Activated CD4-positive, alpha-beta memory T cell treated with anti-CD3 and anti-CD28 coated beads, Interleukin-2, amount 10 ng/mL, durations not matched to agents 7 days and 5 days (primary cell): ENCODE measurements at places on chromosomes 13 and 19. TPM values are rescaled to one million over a fixed set of nuclear protein-coding genes. Genes with fewer than 3 reads are reported as not detected.

GRCh38 chr13:45333977-45334922 lies 6.7 kb downstream of the TPT1 start:
- H3K4me1 ChIP-seq, result peaks cover 94% of the 10 kb centered on the region
- H3K27me3 ChIP-seq, result no peaks in the 10 kb centered on the region
- DNase-seq, result peak; percentile 65
- peaks cover 71% of the 10 kb centered on the region for H3K36me3 ChIP-seq

- no peak for DNase-seq
- H3K27ac ChIP-seq, result no peak overlapping the region
- H3K27me3 ChIP-seq, result no peaks in the 10 kb centered on the region
- no peak overlapping the region for H3K4me3 ChIP-seq
These were observed 233.4 kb upstream of the CSNK1A1L start for GRCh38 chr13:37338726-37339385.

DNA sequence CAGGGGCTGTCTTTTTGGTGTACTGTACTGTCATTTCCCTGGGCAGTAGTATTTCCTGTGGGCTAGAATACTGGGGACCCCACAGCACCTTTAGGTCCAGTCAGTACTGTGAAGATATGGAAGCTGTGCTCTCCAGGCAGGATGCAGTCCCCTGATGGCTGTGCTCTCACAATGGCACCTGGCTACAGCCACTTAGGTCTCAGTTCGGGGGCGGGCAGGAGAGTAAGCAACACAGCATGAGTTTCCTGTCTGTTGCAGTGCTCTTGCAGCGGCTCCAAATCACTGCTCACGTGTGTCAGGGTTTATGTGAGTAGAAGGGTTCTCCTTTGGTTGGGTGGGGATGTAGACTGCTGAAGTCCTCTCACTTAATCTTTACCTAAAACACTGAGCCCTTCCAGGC lies 810.4 kb downstream of the DACH1 start:
- DNase-seq, result no peak
- no peak overlapping the region for H3K4me3 ChIP-seq
- no peaks in the 10 kb centered on the region for H3K36me3 ChIP-seq
- no peaks in the 10 kb centered on the region for H3K4me1 ChIP-seq
- no peak overlapping the region for H3K27ac ChIP-seq
- H3K27me3 ChIP-seq, result no peaks in the 10 kb centered on the region

GRCh38 chr19:40560092-40560507 lies 16.6 kb upstream of the SHKBP1 start:
- H3K4me1 ChIP-seq, result peaks cover 3% of the 10 kb centered on the region
- H3K4me3 ChIP-seq, result no peak overlapping the region
- no peaks in the 10 kb centered on the region for H3K36me3 ChIP-seq
- DNase-seq, result no peak
- peaks cover 29% of the 10 kb centered on the region for H3K27me3 ChIP-seq
- no peak overlapping the region for H3K27ac ChIP-seq

The IGFLR1 gene
- total RNA-seq, result 78.9 TPM

DNA sequence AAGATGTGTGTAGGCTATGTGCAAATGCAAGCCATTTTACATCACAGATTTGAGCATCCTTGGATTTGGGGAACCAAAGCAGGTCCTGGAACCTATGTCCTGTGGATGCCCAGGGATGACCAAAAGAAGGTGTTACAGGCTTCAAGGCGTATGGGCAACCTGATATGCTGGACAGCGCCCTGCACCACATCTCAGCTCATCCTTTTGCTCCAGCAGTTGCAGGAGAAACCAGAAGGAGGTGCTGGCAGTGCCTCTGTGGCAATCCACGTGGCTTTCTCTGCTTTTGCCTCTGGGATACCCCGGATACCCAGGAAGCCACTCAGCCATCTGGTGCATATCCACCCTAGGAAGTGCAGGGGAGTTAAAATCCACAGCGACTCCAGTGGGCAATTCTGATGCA lies 110.3 kb upstream of the VSTM2B start:
- DNase-seq, result no peak
- H3K27ac ChIP-seq, result no peak overlapping the region
- no peaks in the 10 kb centered on the region for H3K27me3 ChIP-seq
- H3K4me1 ChIP-seq, result no peaks in the 10 kb centered on the region

The PBX4 gene
- 55.6 TPM for total RNA-seq

GRCh38 chr19:30785458-30786137 lies 413.4 kb downstream of the ZNF536 start:
- no peaks in the 10 kb centered on the region for H3K4me1 ChIP-seq
- H3K36me3 ChIP-seq, result no peaks in the 10 kb centered on the region
- DNase-seq, result no peak
- no peak overlapping the region for H3K4me3 ChIP-seq
- no peaks in the 10 kb centered on the region for H3K27me3 ChIP-seq
- H3K27ac ChIP-seq, result no peak overlapping the region

The FOXO1 gene
- total RNA-seq, result 31.6 TPM

The ZSWIM4 gene
- 10.1 TPM for total RNA-seq

GRCh38 chr19:41621226-41621625 lies 5.6 kb downstream of the CEACAM4 start:
- no peak overlapping the region for H3K27ac ChIP-seq
- no peak overlapping the region for H3K4me3 ChIP-seq
- no peak for DNase-seq
- H3K4me1 ChIP-seq, result no peaks in the 10 kb centered on the region

DNA sequence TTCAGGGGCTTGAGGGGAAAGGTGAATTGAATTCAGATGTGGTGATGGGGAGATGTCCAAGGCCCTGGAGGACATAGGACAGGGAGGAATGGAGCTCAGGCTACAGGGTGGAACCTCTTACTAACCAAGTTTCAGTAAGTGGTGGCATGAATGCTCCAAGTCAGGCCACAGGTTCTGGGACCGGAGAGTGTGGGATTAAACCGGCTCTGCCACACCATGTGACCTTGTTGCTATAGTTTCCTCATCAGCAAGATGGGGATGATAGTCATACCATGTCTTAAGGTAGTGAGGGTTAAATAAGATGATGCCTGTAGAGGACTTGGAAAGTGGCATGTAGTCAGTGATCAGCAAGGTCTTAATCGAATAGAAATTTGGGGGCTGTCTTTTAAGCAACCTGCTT lies 16.3 kb downstream of the GPR183 start:
- DNase-seq, result no peak
- no peak overlapping the region for H3K4me3 ChIP-seq
- peak overlapping the region; percentile 84 for H3K27ac ChIP-seq
- no peaks in the 10 kb centered on the region for H3K27me3 ChIP-seq

GRCh38 chr13:49110122-49110912 lies 109.8 kb upstream of the MLNR start:
- H3K4me1 ChIP-seq, result peaks cover 27% of the 10 kb centered on the region
- peaks cover 5% of the 10 kb centered on the region for H3K36me3 ChIP-seq
- no peaks in the 10 kb centered on the region for H3K27me3 ChIP-seq

The TBXA2R gene
- total RNA-seq, result 0.20 TPM

DNA sequence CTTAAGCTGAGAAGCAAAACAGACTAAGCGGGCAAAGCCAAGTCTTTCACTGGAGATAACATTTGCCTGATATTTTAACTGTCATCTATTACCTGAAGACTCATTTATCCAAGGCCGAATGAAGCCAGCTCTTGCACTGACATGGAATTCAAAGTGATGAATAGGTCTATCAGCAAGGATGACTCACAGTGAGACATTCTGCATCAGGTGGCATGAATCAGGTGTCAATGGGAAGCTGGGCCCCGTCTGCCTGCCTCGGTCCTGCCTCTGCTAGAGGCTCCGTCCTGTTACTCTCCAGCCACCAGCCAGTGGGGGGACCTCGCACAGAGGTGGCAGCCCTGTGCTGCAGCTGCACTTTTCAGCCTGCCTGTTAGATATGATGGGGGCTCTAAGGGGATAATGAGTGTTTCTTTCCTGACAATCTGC lies 23.5 kb downstream of the STARD13 start:
- H3K4me1 ChIP-seq, result no peaks in the 10 kb centered on the region
- H3K27ac ChIP-seq, result no peak overlapping the region
- H3K36me3 ChIP-seq, result no peaks in the 10 kb centered on the region

DNA sequence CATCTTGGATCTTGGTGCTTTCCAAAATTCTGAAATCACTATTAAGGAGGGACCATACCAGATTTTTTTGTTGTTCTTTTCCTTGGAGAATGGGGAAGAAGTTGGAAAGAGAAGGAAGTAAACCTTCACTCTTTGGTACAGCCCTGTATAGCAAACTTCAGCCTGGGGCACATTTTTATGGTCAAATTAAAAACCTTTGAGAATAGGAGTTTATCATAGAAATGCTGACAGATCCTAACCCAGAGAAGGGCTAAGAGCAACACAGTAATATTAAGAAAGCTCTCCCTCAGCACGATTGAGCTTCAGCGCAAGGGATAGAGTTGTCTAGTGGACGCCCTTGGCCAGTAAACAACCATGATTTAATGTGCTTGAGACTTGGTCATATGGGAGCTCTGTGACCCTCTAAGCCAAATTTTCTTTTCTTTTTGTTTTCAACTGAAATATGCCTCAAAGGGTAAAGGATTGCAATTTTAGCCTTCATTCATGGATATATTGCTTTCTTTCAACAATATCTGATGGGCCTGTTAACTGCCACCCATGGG lies 294.3 kb upstream of the MAB21L1 start:
- no peaks in the 10 kb centered on the region for H3K27me3 ChIP-seq
- H3K27ac ChIP-seq, result no peak overlapping the region
- no peaks in the 10 kb centered on the region for H3K36me3 ChIP-seq
- no peaks in the 10 kb centered on the region for H3K4me1 ChIP-seq
- DNase-seq, result no peak
- no peak overlapping the region for H3K4me3 ChIP-seq

- no peak for DNase-seq
- no peak overlapping the region for H3K27ac ChIP-seq
- H3K4me1 ChIP-seq, result peaks cover 13% of the 10 kb centered on the region
- H3K27me3 ChIP-seq, result peaks cover 2% of the 10 kb centered on the region
These were observed 61.7 kb downstream of the RAP2A start for GRCh38 chr13:97495678-97496077.

The CD37 gene
- 278 TPM for total RNA-seq

The C19orf85 gene
- not detected for total RNA-seq

The ZNF492 gene
- 1.1 TPM for total RNA-seq

The CPB2 gene
- total RNA-seq, result not detected

The ZNF574 gene
- total RNA-seq, result 14.5 TPM

The CATSPERD gene
- total RNA-seq, result not detected

DNA sequence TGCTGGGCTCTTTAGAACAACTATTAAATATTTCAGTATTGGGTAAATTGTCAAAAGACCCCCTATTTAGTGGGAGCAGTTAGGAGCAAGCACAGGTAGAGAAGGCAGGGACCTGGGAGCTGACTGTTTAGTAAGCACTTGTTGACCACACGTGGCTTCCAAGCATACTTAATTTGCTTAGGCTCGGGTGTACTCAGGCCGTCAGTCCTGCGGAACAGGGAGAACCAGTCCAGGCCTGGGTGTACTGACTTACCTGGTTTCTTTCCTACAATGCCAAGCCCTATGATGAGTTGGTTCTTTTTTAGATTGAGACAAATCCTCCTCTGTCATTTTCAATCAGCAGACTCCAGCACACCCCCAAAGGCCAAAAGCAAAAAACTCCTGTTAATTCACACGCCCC lies 90.0 kb downstream of the WDFY2 start:
- no peak for DNase-seq
- H3K27ac ChIP-seq, result no peak overlapping the region
- H3K4me1 ChIP-seq, result no peaks in the 10 kb centered on the region
- peaks cover 15% of the 10 kb centered on the region for H3K36me3 ChIP-seq

DNA sequence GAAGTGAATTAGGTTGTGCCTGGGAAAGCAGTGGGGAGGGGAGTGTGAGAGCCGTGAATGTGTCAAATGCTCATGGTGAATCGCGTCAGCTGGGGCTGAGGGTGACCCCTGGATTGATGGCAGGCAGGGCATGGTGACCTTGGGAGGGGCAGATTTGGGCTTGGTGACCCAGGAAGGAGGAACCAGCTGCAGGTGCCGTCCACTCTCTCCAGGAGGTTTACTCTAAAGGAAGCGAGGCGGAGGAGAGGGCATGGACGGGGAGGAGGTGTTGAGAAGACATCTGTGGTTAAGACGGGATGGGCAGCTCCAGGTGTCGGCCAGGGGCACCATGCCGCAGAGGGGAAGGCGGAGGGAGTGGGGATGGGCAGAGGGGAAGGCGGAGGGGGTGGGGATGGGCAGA lies 28.7 kb downstream of the TMEM255B start:
- H3K4me1 ChIP-seq, result no peaks in the 10 kb centered on the region
- no peak overlapping the region for H3K27ac ChIP-seq
- no peaks in the 10 kb centered on the region for H3K36me3 ChIP-seq
- DNase-seq, result no peak
- peaks cover 18% of the 10 kb centered on the region for H3K27me3 ChIP-seq
- H3K4me3 ChIP-seq, result no peak overlapping the region

DNA sequence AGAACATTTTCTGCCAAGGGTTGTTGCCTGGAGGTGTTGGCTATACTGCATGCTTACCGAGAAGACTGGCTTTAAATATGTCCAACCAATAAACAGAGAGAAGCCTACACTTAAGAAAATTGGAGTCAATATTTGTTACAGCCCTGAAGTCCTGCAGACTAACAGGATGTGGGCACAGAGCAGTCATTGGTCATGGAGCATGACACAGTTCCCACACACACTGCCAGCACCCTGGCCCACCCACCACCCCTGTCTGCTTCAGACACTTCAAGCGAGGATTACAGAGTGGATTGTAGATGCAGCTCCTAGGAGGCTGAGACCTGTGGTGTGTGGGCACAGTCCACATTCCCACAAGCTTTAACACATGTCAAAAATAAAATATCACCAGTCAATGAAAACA lies 21.0 kb upstream of the SERP2 start:
- H3K4me1 ChIP-seq, result peaks cover 10% of the 10 kb centered on the region
- peaks cover 16% of the 10 kb centered on the region for H3K27me3 ChIP-seq
- H3K4me3 ChIP-seq, result no peak overlapping the region
- no peak overlapping the region for H3K27ac ChIP-seq

GRCh38 chr19:44702551-44703176 lies 3.7 kb downstream of the CEACAM16 start:
- H3K36me3 ChIP-seq, result no peaks in the 10 kb centered on the region
- H3K27ac ChIP-seq, result no peak overlapping the region
- H3K4me1 ChIP-seq, result no peaks in the 10 kb centered on the region
- DNase-seq, result no peak

DNA sequence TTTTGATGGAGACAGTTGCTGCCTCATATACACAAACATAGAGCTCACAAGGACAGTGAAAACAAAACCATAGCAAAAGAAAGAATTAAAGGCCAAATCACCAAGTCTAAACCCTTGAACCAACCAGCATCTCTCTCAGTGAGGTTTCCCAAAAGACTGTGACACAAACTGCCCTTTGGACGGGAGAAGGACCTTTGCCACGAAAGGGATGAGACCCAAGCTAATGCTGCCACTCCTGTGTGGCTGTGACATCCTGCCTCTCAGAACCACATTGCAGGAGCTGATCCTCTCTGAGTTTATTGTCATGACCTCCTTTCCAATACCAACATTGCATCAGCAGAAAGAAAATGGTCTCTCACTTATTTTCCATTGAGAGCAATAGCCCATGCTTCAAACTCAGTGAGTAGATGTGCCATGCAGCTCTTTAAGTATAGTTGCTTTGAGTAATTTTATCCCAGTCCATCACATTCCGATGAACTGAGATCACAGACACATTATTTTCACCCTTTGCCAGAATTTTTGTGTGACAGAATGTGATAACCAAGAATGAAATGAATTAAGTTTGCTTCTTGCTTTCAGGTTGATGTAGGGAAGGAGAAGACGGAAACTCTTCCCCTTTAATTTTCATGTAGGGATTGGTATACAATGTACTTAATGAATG lies 133.5 kb upstream of the IRS2 start:
- no peaks in the 10 kb centered on the region for H3K4me1 ChIP-seq
- no peaks in the 10 kb centered on the region for H3K36me3 ChIP-seq
- no peak overlapping the region for H3K4me3 ChIP-seq
- H3K27me3 ChIP-seq, result no peaks in the 10 kb centered on the region

- H3K27ac ChIP-seq, result no peak overlapping the region
- DNase-seq, result no peak
- no peak overlapping the region for H3K4me3 ChIP-seq
- peaks cover 38% of the 10 kb centered on the region for H3K4me1 ChIP-seq
These were observed 57.9 kb downstream of the GADD45B start for GRCh38 chr19:2533686-2534422.
